NCI-H2029 (cell line): ENCODE measurements at places on chromosomes 7 and 10.

DNA sequence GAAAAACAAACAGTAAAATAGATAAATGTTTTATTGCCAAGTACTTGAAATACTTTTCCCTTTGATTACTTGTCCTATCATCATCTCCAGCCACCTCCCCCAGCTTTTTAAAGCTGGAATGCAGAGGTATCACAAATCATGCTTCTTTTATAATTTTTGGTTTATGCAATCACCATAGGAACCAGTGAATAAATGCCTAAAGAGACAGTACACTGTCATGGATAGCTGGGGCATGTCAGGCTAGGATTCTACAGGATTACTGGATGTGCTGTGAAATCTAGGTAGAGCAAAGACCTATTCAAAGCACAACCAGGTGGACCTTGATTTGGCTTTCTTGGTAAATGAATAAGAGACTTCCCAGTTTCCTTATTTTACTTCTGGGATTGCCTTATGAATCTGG is 158.6 kb downstream of the ELAPOR2 start:
- no peak for DNase-seq

- DNase-seq = no peak
Measured at GRCh38 chr7:150400788-150401423, 21.8 kb downstream of the ZNF775 start.

DNA sequence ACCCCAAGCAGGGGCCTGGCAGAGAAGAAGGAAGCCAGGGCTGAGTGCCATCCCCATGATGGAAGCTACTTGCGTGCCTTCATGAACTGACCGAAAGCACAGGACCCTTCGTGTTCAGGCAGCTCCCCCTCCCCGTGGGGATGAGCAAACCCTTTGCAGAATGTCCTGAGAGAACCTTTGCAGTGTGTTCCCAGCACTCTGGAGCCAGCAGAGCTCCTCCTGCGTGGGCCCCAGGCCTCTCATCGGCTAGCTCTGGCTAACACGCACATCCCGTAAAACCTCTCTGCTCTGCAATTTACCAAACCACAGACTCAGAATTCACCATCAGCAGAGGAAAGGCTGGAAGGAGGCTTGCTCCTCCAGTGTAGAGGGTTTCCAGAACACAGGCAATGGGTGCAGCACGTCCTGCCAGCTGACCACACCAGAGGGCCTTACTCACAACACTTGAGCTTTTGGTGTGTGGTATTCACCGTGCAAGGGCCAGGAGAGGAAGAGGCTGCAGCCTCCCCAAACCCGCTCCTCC is 3.1 kb downstream of the SH3PXD2A start:
- no peak for DNase-seq

GRCh38 chr10:76209135-76209534 is 777.7 kb downstream of the LRMDA start:
- no peak for DNase-seq

DNA sequence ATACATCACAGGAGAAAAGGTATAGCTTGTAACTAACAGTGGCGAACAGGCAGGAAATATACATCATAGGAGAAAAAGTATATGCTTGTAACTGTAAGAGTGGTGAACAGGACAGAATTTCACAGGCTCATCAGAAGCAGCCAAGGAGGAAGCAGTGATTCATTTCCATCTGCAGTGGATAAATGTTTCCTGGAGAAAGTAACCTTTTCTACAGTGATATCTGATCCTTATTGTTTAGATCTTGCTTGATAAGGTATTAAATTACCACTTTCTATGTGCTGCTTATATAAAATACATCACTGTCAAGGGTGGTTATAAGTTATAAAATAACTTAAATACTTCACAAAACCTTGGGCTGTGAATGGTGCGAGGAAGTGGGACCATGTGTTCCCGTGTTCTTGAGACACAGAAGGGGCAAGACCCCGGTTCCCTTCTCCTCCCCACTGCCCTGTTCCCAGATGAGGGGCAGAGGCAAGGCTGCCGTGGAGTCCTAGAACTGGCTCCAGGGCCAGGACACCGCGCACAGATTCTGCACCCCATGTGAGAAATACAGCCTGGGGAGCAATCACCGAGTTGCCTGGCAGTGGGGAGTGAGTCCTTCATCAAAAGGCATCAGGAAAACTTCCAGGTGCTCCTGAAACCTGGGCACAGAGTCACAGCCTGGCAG is 135.2 kb downstream of the DIP2C start:
- no peak for DNase-seq

DNA sequence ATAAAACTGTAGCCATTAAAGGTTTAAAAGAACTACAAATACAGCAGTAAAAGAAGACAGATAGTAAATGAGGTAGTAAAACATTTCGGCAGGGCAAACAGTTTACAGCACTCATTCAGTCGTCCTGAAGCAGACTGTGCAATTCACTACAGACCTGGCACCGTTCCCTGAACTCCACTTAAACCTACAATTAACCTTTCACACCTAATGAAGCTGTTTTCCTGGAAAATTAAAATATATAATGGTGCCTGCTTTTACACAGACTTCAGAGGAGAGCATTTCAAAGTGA is 335.3 kb downstream of the GFRA1 start:
- no peak for DNase-seq

DNA sequence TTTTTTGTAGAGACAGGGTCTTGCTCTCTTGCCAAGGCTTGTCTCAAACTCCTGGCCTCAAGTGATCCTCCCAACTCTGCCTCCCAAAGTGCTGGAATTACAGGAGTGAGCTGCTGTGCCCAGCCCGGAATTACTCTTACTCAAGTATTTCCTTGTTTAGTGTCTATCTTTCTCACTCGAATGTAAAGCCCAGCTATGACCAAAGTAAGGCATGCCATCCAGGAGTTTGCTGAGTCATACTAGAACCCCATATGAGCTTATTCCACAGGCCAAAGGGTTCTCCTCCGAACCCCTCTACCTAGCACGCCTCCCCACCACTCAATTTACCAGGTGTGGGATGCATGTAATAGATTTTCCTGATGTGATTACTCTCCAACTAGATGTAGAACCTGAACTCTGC is 166.6 kb upstream of the AUTS2 start:
- no peak for DNase-seq

DNA sequence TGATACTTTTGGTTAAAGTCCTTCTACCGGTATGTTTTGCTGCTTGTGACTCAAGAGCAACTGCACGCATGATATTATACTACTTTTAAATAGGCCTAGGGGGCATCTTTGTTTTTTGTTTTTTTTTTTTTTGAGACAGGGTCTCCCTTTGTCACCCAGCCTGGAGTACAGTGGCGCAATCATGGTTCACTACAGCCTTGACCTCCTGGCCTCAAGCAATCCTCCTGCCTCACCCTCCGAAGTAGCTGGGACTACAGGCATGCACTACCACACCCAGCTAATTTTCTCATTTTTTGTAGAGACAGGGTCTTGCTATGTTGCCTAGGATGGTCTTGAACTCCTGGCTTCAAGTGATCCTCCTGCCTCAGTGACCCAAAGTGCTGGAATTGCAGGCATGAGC is 80.2 kb downstream of the ZMYND11 start:
- DNase-seq = no peak

DNA sequence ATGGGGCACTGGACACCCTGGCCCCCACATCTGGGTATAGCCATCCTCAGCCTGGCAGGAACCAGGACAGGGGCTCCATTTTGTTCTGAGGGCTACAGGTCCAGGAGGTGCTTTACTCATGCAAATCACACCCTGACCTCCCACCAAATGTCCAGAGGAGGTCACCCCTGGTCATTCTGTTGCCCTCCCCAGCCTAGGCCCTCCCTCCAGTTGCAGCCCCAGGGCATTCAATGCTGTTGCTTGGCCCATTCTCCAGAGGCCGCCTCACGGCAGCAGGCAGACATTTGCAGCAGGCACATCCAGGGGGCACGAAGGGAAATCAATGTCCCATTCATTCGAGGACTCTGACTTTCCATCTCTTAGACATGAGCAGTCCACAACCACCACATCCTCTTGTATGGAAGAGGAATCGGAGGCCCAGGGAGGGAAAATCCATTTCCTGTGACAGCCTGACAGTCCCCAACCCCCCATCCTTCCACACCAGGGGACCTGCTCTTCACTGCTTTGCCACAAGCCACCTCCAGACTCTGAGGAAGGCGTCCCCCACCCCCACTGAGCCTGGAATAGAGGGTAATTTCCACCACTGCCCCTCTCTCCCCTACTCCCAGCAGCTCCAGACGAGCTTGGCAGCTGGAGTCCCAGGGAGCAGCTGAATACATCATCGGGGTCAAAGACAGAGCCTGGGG is 76.2 kb upstream of the UNC5B start:
- DNase-seq = no peak

- no peak for DNase-seq
Measured at GRCh38 chr10:124196659-124197058, 103.3 kb upstream of the CHST15 start.

DNA sequence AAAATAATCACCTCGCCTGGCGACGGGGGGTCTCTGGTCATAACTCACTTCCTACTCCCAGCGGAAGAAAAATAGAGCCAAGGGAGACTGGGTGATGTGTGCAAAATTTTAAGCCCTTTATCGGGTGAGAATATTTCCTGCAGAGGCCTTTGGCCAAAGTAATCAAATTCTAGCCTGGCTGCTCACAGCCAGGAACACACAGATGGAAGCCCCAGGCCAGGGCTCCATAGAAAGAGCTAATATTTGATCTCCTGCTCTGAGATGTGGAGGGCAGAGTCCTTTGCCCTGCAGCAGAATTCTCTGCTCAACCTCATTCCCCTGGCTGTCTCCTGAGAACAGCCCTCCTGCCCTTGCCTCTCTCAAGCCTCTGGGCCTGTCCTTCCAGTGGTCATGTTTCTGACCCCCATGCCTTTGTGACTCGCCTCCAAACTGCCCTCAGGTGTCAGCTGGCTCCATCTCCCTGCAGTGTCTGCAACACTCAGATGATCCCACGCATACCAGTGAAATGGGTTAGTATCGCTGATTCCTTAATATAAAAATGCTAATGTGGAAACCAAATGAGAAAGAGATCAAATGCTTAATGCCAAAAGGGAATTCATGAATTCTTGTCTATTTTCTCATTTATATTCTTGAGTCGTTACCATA is 34.5 kb downstream of the FRMD4A start:
- DNase-seq = no peak

DNA sequence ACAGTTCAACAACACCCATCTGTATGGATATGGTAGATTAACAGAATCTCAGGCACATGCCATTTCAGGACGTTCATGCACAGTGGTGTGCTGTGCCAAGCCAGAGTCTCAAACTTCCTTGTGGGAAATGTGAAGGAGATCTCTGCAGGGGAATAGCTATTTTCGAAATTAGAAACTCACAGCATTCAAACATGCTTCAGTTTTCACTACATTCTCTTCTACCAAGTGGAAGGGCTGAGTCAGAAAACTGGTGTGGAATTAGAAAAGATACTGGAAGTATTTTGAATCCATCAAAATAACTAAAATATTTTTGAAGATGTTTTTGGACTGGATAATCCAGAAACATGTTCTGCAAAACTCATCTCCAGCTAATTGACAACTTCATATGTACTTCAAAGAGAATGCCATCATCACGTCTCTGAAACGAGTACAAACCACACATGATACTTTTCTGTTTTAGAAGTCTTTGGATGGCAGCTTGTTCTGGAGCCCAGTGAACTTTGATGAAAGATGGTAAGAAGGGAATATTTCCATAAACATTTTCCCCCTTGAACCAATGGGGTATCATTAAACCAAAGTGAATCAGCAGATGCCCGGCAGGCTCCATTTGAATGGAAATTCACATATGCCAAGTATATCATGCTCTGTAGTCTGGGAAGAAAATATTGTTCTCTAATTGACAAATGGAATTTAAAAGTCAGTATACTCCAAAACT is 616.3 kb upstream of the IGFBP3 start:
- DNase-seq = no peak

GRCh38 chr7:129009437-129009836 is 45.5 kb downstream of the TNPO3 start:
- DNase-seq = no peak

DNA sequence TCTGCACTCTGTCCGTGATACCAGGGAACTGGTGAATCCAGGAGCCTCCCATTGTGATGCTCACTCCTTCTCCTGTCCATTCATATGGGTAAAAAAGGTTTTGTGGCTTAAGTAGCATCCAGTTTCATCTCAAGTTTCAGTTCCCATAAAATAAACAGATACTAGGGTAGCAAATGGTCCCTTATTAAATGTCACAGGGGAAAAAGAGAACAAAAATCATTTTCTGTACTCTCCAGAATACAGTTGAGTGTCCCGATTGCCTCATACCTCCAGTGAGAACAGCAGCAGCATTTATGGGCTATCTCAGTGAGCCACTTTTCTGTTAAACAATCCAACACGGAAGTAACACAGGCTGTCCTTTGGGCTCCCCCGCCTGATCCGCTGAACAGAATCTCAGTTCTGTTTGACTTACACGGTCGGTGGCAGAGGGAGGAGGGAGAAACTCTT is 179.6 kb downstream of the CELF2 start:
- DNase-seq = no peak

- no peak for DNase-seq
Measured at GRCh38 chr7:158023157-158023556, 564.5 kb downstream of the PTPRN2 start.

DNA sequence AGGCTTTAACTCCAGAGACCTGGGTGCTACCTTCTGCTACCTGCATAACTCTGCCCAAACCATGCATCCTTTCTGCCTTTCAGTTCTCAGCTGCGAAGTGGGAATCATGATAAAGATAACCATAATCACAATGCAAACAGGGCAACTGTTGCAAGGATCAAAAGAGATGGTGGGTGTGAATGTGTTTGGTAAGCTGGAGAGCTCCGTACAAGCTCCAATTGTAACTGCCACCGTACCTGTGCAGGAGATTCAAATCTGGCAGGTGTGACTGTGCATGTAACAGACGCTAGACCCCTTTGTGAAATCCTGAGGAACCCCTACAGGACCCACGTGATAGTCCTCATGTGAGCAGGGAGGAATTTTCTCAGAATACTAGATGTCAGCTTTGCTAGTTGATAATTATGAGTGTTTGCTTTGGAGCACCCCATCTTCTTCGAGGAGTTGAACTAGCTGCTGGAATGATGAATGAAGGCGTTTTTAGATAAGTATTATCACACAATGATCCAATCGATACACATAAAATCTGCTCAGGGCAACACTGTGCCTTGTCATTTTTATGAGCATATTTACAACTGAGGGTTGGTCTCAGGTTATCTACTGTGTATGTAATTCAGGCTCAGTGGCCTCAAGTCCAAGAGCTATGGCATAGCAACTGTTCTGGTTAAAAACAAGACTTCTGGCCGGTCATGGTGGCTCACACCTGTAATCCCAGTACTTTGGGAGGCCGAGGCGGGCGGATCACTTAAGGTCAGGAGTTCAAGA is 15.4 kb upstream of the FRAT2 start:
- no peak for DNase-seq

DNA sequence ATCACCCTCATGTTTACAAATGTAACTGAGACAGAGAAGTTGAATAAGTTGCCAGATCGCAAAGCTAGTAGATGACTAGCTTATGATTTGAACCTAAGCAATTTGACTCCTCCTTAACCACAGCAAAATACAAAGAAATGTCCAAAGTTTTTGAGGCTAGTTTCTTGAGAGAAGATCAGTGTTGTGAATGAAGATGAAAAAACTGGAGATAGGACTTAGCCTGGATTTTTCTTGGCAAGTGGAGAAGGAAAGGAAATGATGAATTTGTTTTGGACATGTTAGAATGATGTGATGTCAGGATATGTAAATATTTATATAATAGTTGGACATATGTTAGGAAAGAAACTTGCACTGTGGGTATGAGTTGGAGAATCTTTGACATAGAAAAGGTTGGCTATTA is 149.8 kb downstream of the LSMEM1 start:
- DNase-seq = peak; percentile 27
